Renal cortical epithelial cell (primary cell): ENCODE measurements at places on chromosomes 4 and X. TPM values are rescaled to one million over a fixed set of nuclear protein-coding genes. Genes with fewer than 3 reads are reported as not detected.

GRCh38 chr4:33073811-33074210 lies 2353.6 kb downstream of the PCDH7 start:
- DNase-seq = peak; percentile 84

DNA sequence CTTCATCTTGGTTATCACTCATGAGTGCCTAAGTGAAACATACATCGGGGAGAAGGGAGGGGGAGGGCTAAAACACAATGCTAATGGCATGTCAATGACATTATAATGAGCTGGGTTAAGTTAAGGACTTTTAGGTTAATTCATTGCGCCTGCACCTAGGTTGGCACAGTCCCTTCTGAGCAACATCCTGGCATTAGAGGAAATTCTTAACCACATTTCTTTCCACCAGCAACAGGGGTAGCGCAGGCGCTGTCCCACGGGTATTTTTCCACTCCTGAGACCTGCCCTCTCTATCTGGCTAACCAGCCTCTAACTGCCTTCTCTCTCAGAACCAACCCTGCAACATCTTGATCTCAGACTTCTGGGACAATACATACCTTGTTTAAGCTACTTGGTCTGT lies 39.0 kb upstream of the PROM1 start:
- DNase-seq = no peak

DNA sequence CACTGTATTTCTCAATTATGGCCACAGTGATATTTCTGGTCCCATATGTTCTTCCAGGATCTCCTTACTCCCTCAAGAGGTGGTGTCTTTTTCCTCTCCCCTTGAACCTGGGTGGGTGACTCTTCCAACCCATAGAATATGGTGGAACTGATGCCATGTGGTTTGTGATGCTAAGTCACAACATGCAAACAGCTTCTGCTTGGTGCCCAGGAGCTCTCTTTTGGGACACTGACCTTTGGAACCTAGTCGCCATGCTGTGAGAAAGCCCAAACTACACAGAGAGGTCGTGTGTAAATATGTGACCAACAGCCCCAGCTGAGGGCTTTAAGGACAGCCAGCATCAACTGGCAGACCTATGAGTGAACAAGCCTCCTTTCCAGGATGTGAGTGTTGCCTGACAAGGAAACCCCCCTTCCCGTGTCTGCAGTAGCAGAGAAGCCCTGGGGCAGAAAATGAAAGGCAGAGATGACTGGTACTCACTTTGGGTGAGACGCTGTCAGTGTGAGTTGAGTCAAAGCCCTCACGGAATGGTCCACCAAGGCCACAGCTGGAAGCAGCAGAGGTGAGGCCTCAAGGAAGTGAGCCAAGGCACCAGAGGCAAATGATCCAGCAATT lies 223.4 kb downstream of the BCOR start:
- no peak for DNase-seq

DNA sequence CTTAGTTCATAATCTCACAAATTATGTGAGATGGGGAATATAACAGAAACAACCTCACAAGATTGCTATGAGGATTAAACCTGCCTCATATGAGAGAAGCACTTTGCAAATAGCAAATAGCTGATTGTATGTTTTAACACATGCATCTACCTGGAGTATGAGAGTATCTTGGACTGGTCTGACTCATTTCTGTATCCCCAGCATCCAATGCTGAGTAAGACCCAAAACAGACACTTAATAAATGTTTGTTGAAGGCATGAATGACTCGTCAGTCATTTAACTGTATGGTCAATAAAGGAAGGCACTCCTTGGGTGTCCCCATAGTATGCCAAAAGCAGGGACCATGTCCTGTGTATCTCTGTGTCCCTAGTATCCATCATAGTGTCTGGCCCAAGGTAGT lies 350.9 kb upstream of the F9 start:
- DNase-seq = no peak

- no peak for DNase-seq
Observed at GRCh38 chrX:110258552-110258951, 59.3 kb downstream of the AMMECR1 start.

- no peak for DNase-seq
Observed at GRCh38 chr4:29708473-29708872, 1011.7 kb upstream of the PCDH7 start.

DNA sequence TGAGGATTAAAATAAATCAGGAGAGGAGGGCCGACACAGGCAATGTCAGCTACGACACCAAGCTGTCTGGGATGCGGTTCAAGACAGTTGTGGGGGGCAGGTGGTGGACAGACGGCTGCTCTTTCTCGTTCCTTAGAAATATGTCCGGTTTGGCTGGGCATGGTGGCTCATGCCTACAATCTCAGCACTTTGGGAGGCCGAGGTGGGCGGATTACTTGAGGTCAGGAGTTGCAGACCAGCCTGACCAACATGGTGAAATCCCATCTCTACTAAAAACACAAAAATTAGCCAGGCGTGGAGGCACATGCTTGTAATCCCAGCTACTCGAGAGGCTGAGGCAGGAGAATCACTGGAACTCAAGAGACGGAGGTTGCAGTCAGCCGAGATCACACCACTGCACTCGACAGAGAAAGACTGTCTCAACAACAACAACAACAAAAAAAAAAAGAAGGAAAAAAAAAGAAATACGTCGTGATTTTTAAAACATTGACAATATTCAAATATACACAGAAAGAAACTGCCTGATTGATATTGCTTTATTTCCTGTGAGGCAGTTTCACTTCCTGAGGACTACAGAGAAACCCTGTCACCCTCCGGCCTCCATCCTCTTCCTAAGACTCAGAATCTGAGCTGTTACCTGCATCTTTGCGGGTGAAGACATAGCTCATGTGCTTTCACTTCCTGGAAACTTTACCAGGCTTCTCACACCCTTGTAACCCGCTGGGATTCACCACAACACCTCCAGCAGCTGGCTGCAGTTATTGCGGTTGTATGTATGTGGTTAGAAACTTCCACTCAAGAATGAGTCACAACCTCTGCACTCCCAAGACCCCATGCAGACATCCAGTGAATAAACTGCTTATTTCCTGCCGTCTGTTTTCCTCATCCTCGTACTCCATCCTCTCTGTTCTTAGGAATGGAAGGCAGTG lies 63.8 kb upstream of the STS start:
- peak; percentile 96 for DNase-seq

DNA sequence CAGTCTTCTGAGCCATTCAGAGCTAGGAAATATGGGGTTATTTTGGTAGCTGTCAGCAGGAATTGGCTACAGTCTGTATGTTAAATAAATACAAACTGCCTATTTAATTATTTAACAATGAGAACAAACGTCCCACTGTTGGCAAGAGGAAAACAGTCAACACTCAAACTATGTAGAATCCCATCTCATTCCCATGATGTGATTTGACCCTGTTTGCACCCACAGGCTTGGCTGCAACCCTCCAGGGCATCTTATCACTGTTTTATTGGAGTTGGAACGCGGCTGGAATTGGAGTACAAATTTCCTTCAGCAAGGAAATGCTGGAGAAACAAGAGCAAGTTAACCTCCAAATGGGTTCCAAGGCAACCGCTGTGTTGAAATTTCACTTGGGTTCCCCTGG lies 124.0 kb downstream of the KIT start:
- DNase-seq = no peak

DNA sequence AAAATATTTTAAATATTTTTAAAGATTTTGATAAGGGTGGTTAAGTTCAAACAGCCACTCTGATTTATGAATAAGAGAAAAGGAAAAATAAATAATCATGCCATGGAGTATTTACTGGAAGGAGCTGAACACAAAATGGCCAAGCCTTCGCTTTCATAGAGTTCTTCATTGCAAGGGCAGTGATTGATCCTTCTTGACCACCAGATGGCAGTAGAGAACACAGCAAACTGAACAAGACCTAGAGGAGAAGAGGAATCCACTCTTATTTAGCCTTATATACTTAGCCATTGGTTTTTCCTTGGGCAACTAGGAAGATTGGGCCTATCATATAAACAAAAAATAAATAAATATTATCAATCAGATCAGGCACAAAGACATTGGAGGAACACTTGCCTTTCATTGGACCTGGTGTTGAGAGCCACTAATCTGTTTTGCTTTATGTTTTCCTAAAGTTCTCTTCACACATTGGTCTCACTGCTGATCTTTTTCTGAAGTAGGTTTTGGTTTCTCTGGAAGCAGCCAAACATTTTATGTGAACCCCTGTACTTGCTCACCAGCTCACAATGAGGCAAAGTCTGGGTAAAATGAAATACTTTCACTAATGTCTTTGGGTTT lies 58.1 kb upstream of the PARM1 start:
- DNase-seq = peak; percentile 84

DNA sequence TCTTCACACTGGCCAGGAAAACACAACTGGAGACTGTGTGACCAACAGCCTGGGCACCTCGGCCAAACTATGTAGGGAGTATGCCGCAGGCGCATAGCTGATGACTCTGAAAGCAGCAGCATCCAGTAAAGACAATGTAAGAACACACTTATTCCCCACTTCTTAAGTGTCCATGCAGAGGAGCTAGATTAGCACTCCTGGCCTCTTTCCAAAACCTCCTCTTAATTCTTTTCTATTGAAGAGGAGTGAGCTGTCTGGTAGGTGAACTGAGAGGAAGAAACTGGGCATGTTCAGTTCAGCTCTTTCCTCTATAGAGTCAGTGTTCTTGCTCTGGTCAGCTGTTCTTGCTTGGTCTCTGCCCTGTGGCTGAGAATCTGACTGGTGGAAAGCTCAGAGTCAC lies 21.1 kb downstream of the NMU start:
- DNase-seq = no peak

GRCh38 chr4:78056265-78057129 lies 626 bp upstream of the FRAS1 start:
- peak; percentile 85 for DNase-seq

GRCh38 chrX:12693754-12694153 lies 97.5 kb upstream of the PRPS2 start:
- DNase-seq = no peak

DNA sequence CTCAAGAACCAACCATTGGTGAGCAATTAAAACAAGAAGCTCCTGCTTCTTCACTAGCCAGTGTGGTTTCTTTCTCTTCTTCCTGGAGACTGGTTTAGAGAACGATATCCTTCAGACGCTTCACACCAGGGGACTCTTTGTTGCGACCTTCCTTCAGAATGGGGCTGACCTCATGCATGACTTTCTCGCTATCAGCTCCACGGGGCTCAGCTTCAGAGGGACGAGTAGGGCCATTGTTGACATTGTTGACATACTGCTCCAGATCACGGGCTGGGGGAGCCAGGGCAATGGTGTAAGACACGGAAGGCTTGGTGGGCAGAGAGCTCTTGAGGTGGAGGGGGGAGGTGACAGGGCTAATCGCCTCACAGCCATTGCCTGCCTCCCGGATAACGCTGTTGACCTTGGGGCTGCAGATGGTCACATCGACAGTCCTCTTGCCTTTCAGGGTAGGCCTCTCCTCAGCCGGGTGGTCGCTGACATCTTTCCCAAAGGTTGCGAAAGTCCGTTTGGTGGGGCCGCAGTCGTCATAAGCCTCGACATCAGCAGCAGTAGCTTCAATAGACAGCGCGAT lies 113.8 kb downstream of the PCDH19 start:
- no peak for DNase-seq

DNA sequence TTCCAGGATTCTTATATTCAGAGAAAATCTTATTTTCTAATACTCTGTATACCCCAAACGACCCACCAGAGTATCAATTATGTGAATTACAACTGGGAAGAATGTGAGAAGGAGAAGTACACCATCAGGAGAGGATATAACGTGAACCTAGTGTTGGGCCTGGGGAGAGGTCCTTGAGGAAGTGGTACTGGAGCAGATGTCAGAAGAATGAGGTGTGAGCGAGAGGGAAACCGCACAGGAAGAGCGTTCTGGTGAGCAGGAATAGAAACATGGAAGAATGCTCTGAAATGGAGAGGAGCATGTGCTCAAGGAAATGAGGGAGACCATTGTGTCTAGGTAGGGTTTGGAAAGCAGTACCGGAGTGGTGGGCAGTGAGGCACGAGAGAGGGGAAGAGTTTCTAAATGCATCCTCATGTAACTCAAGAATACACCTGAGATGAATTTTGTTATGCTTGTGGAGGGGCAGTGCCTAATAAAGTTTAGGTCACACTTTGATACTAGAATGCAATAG lies 151.6 kb downstream of the GRID2 start:
- no peak for DNase-seq

DNA sequence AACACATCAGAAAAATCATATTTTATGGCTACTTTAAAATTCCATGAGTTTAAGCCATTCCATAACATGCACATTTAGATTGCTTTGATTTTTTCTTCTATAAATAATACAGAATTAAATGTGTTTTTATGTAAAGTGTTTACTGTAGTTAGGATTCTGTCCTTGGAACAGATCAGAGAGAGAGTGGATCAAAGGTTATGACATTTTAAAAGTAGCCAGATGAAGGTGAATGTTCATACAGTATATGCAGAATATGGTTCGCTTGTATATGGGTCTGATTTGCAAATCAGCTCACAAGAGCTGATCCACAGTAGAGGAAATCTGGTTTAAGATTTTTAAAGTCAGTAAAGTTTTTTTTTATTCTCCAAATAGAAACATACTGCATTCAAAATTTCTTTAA lies 7.2 kb upstream of the PALLD start:
- DNase-seq = no peak

DNA sequence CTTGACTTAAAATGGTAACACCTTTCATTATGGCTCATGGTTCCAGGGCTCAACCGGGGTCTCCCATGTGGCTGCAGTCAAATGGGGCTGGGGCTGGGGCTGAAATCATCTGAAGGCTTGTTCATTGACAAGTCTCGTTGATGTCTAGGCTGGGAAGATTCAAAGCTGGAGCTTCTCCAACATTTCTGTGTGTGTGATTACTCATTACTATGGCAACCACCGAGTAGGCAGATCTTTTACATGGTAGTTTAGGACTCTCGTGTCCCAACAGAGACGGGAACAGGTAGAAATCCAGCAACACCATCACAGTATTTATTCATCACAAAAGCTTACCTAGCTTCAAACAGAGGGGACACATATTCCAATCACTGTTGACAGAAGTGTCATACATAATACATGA lies 7.8 kb downstream of the YTHDC1 start:
- peak; percentile 89 for DNase-seq

DGKK gene
- total RNA-seq = not detected in 2 replicates

CT47A1 gene
- not detected in 2 replicates for total RNA-seq

COL4A5 gene
- total RNA-seq = 33.5 and 80.4 TPM in 2 replicates

IBSP gene
- not detected in 2 replicates for total RNA-seq

TRIML1 gene
- not detected in 2 replicates for total RNA-seq

GRIA2 gene
- total RNA-seq = 0.05 TPM in 1 of 2 replicates, not detected in the other

ZCCHC13 gene
- total RNA-seq = not detected in 2 replicates

DHX15 gene
- total RNA-seq = 159 and 240 TPM in 2 replicates

PHEX gene
- 0.35 and 1.0 TPM in 2 replicates for total RNA-seq

FGF13 gene
- total RNA-seq = 0.52 and 0.89 TPM in 2 replicates
